Activated CD4-positive, alpha-beta T cell treated with anti-CD3 and anti-CD28 coated beads for 48 hours (primary cell): ENCODE measurements at places on chromosomes 11 and 22.

DNA sequence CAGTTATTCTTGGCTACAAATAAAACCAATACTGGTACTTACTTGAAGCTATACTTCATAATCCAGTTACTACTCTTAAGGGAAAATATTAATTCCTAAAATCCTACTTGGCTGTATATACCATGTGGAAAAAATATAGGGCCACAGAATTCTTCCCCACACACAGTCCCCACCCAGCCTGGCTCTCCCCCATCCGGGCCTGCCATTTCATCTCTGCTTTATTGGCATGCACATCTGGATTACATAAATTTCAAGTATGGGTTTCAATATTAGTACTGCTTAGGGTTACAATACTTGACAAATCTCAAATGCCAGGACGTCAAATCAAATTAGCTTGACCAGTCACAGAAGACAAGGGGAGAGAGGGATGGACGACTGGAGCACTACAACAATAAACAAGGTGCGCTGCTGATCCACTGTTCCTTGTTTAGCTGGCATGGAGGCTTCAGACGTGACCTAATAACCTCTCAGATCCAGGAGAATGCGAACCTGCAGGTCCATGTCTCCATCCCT lies 81.4 kb downstream of the ABTB2 start:
- no peak for DNase-seq

GRCh38 chr11:125005491-125005890 lies 51.5 kb downstream of the CCDC15 start:
- DNase-seq, result no peak

GRCh38 chr11:59145534-59145933 lies 2.9 kb downstream of the FAM111A start:
- DNase-seq, result no peak

DNA sequence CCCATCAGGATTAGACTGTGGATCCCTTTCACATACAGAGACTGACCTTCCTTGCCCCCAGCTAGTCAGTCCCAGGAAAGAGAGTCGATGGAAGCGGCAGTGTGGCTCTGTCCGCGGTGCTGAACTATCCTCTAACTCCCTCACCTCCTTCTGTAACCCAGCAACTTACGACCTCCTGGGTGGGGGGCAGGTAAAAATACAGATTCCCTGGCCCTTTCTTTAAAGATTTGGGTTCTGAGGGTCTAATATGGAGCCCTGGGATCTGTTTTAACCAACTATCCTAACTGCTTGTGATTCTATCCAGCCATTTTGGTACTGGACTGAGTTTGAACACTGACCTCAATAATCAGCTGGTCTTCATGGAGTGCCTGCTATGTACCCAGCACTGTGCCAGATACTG lies 23.2 kb downstream of the MFNG start:
- no peak for DNase-seq

GRCh38 chr11:83025267-83025704 lies 46.4 kb downstream of the RAB30 start:
- no peak for DNase-seq

DNA sequence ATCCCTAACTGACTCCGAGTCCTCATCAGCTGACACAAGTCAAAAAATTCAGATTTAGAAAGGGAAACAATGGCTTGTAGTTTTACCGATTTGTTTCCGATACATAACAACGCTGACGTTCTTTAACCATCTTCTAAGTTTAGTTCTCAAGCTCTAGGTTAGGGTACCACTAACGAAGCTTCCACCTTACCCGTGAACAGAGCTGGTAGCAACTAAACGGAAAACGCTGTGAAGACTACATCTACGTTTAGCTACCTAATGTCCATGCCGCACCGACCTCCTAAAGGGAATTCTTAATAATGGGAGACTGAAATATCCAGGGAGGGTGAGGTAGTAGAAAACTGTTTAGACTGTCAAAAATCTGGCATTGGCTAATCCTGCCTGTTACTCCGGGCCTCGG lies 1.0 kb downstream of the NUP98 start:
- DNase-seq, result no peak
